CD8-positive, alpha-beta memory T cell (primary cell): ENCODE measurements at places on chromosomes 1 and 21. TPM values are rescaled to one million over a fixed set of nuclear protein-coding genes. Genes with fewer than 3 reads are reported as not detected.

- no peak for DNase-seq
Measured at GRCh38 chr1:201358596-201358995, 18.9 kb downstream of the TNNT2 start.

DNA sequence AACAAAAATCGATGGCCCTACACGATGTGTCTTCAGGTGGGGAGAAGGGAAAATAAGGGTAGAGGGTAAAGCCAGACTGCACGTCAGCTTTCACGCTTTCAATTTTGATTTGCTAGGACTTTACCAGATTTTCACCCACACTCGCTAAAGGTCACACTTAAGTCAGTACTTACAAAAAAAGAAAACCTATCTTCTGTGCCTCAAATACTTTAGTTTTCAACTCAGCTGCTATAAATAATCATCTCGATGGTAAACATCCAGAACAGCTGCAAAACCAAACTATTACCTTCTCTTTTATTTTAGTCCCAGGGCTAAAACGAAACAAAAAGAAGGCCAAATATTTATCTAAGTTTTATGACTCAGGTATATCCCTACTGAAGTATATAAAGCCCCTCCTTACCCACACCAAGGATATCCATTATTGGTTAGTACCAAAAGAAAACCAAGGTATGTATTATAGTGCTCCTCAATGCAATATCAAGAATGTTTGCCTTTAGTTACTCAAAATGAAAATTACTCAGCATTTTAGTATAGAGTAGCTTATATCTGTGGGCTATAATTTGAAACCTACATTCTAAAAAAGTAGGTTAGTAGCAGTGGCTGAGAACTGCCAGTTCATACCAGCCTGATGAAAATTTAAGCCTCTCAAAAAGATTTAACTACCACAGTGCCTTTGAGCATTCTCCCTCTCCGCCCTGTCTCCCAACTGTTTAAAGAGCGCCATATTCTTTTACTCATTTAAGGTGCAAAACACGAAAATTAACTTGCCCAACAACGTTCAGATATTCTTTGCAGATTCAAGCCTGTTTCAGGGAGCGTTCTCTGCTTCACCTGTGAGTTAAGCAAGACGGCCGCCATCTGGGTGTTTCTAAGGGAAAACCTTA, 1.5 kb downstream of the CSDE1 start:
- DNase-seq: no peak

DNA sequence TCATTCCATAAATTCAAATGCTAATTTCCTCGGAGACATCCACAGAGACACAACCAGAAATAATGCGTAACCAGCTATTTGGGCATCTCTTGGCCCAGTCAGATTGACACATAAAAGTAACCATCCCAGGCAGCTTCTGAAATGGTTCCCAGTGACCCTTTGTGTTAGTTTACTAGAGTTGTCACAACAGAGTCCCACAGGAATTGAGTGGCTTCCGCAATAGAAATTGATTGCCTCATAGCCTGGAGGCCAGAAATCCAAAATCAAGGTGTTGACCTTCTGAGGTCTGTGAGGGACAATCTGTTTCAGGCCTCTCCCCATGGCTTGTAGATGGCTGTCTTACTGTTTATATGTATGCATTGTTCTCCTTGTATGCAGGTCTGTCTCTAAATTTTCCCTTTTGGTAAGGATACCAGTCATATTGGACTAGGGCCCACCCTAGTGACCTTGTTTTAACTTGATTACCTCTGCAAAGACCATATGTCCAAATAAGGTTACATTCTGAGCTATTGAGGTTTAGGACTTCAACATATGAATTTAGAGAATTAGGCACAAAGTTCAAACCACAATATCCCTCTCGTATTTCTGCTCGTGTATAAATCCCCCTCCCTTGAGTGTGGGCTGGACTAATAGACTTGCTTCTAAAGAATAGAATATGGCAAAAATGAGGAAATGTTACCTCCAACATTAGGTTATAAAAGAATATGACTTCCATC, 78.2 kb upstream of the FGGY start:
- DNase-seq: no peak

- DNase-seq: no peak
Measured at GRCh38 chr1:51230501-51231078, 5.5 kb upstream of the RNF11 start.

- no peak for DNase-seq
Measured at GRCh38 chr21:44255511-44255981, 6.2 kb downstream of the DNMT3L start.

GRCh38 chr1:165678509-165678908, 19.9 kb downstream of the ALDH9A1 start:
- DNase-seq: no peak

DNA sequence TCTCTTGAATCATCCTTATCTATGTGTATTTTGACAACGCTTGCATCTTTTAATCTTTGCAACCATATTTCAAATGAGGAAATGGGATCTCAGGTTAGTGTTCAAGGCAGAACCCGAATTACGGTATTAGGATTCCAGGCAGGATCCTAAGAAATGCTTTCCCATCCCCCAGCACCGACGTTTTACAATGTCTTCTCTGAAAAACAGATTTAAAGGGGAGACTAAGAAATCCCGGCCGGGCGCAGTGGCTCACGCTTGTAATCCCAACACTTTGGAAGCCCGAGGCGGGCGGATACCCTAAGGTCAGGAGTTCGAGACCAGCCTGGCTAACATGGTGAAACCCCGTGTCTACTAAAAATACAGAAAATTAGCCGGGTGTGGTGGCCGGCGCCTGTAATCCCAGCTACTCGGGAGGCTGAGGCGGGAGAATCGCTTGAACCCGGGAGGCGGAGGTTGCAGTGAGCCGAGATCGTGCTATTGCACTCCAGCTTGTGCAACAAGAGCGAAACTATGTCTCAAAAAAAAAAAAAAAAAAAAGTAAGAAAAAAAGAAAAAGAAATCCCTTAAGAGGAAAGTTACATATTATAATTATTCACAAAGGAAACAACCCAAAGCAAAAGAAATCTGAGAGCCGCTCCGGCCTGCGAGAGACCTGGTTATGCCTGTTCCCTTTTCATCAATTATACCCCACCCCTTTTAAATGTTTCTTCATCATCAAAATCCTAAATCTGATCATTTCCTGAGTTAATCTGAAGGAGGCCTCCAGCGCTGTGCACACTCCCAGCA, 801 bp upstream of the GORAB start:
- DNase-seq: no peak

- no peak for DNase-seq
Measured at GRCh38 chr1:191595170-191595569, 563.1 kb upstream of the RGS18 start.

The VSIG8 gene
- not detected for total RNA-seq

The SEMA6C gene
- 2.9 TPM for total RNA-seq
